Bronchial epithelial cell (primary cell): ENCODE measurements at places on chromosomes 2 and 18. TPM values are rescaled to one million over a fixed set of nuclear protein-coding genes. Genes with fewer than 3 reads are reported as not detected.

Gene RGPD3
- 0.13 and 0.26 TPM in 2 replicates for total RNA-seq

Gene CFC1
- not detected in 2 replicates for total RNA-seq

Gene KCNJ3
- not detected in 2 replicates for total RNA-seq

Gene FBXO48
- 0.26 and 0.64 TPM in 2 replicates for total RNA-seq
